ENCODE measurements at places on chromosomes 12 and 14.

DNA sequence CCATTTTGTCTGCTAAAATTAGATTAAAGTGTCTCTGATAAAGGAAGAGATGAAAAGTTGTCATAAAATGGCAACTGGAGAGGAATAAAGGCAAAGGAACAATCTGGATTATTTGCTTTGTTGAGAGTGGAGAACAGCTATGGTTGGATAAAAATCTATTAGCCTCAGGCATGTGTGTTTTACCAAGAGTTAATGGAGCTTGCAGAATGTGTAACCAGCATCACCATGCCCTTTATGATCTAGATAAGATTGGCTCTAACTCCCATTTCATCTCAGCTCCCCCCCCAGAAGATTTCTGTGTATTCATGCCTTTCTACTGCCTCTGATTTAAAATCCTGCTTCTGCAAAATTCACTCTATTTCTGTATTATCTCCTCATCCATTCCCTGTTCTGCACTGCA, 93.8 kb downstream of the GALC start:
- no peak for DNase-seq

DNA sequence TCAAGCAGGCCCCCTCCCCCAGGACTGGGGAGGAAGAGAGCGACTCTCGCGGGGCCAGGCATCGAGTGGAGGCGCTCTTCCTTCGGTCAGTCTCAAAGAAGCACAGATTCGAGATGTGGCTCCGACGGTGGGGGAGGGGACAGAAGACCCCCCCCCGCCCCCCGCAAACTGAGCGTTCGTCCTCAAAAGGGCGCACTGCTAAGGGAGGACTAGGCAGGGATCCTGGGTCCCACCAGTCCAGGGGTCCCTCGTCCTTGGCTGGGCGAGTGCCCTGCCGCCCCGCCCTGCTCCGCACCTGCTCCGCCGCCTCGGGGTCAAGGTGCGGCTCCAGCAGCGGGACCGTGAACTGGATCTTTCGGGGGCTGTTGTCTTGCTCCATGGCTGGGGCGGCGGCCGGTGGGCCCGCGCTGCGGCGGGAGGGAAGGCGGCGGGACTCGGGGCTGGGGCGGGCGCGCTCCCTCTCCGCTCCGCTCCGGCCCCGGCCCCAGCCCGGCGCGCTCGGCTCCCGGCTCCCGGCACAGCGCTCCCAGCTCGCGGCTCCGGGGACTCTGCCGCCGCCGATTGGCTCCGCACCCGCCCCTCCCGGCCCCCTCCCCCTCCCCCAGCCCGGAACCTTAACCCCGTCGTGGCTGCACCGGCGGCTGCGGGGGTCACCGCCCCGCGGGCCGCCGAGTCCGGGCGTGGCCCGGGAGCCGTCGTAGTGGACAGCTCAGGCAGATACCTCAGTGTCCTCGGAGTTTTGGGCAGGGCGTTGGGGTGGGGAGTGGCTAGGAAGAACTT, at the start of gene PPP1R1A:
TSS of gene PPP1R1A (minus strand) at position 550 of the 780 bp plus-strand sequence. CDS start at position 379, 171 bp downstream.
- DNase-seq: no peak

DNA sequence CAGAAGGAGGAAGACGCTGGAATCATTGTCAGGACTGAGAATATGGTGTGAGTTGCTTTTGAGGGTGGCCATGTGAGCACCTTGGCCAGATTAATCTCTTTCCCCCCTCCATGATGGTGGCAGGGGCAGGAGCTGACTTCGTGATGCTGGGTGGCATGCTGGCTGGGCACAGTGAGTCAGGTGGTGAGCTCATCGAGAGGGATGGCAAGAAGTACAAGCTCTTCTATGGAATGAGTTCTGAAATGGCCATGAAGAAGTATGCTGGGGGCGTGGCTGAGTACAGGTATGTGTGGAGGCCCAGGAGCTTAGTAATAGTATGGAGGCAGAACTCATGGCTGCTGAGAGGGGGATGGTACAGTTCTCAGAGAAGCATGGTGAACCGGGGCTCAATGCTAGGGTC, 4.3 kb downstream of the TINF2 start:
- no peak for DNase-seq

DNA sequence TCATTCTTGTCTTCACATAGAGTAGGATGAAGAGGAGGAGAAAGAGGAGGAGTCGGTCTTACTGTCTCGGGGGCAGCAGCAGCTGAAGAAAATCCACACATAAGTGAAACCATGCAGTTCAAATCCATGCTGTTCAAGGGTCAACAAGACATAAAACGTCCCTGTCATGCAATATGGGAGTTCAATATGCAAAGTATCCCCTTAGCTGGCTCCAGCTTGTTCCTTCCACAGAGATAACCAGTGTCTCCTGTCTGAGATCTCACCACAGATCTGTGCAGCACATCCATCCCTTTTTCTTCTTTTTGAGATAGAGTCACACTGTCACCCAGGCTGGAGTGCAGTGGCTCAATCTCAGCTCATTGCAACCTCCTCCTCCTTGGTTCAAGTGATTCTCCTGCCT, 357.5 kb downstream of the GALC start:
- no peak for DNase-seq

DNA sequence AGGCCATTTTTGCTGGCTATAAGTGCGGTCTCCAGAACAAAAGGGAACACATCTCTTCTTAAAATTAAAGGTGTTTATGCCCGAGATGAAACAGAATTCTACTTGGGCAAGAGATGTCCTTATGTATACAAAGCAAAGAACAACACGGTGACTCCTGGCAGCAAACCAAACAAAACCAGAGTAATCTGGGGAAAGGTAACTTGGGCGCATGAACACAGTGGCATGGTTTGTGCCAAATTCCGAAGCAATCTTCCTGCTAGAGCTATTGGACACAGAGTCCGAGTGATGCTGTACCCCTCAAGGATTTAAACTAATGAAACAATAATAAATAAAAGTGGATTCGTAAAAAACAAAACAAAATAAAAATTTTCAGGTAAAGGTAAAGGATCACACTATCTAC, 33.4 kb downstream of the PKP2 start:
- DNase-seq: no peak

DNA sequence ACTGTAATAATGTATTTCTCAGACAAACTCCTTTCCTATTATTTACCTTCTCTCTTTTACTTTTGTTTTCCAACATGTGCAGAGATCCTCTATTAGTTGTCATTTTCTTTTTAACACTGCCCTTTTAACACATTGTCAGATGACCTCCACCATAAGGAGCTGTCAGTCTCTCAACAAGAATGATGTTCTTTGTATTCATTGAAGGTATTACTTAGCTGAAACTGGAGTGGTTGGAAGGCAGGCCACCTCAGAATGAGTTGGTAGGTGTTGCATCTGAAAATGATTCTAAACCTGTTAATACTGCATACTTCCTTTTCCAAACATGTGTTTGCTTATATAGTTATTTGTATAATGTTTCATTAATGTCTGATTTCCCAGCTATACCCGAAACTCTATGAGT, 16.9 kb downstream of the TMEM117 start:
- no peak for DNase-seq

- DNase-seq: no peak
These were observed 57.0 kb upstream of the NPFF start for GRCh38 chr12:53564278-53564677.

- no peak for DNase-seq
These were observed 198.7 kb upstream of the DCN start for GRCh38 chr12:91381309-91381804.

GRCh38 chr12:124207049-124207448, 87.8 kb upstream of the RFLNA start:
- DNase-seq: no peak

- no peak for DNase-seq
These were observed at the start of gene PAPLN for GRCh38 chr14:73237219-73237785. Gene PAPLN, plus strand, starts transcription at chr14:73237506. Its CDS starts 2,273 bp downstream, at chr14:73239779.

DNA sequence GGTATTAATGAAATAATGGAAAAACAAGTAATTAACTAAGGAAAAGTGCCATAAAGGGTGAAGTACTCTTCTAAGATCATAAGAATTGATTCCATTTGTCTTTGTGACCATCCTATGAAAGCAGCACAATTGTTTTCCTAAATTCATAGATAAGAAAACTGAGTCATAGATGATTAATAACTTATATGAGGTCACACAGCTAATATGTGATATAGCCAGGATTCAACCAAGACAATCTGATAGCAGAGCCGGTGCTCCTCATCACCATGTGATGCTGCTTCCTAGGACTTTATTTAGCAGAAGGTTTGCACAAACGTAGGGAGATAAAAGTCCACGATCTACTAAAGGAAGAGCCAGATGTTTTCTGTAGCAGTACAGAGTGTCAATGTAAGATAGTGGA, 181.5 kb upstream of the SYT1 start:
- DNase-seq: no peak

DNA sequence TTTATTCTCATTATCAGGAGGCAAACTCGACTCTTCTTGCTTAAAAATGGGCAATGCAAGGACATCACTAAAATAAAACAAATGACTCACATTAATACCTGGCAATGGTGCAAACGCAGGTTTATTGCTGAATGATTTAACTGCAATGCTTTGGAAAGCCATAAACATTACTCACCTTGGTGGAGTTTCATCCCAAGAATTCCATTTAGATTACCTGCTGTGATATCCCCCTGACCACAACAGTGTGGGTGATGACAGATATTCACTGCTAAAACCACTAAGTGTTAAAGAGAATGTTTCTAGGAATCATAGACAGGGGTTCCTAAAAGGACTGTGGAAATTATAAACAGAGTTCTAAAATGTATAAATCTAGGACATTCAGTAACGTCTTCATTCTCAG, 35.3 kb upstream of the CSRNP2 start:
- DNase-seq: no peak

- no peak for DNase-seq
These were observed 147.1 kb downstream of the FOXA1 start for GRCh38 chr14:37447883-37448391.

GRCh38 chr14:104593241-104593701, 11.3 kb downstream of the TMEM179 start:
- no peak for DNase-seq

All from stimulated activated CD8-positive, alpha-beta memory T cell treated with anti-CD3 and anti-CD28 coated beads, Interleukin-15, amount 100 ng/mL, for 4 hours (primary cell).